ENCODE measurements at places on chromosomes 4 and X.
A peak's percentile ranks its signal among the peaks of the same experiment; 100 is the strongest.

DNA sequence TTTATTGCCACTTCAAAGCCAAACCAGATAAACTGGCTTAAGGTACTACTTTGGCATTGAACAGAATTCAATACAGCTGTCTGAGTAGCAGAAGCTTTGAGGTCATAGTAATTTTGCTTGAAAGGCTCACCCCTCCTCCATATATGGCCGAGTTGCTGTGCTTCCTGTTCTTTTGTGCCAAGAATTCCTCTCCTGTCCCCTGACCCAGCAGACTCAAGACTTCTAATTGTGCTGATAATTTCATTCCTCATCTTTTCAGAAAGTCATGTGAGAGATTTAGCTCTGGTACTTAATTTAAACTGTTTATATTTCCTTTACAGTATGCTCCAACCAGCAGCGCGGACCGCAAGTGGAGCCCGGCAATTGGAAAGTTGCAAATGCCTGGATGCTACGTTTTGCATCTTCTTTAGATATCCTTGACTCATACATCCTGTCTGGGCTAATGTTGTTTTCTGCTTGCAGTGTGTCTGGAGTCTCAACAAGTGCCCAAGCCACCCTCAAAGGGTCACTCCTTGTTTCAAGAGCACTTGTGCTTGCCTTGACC, 373.4 kb downstream of the PDGFC start:
- DNase-seq: no peak

- DNase-seq: no peak
These were observed 74.9 kb upstream of the PDHA2 start for GRCh38 chr4:95764961-95765360.

DNA sequence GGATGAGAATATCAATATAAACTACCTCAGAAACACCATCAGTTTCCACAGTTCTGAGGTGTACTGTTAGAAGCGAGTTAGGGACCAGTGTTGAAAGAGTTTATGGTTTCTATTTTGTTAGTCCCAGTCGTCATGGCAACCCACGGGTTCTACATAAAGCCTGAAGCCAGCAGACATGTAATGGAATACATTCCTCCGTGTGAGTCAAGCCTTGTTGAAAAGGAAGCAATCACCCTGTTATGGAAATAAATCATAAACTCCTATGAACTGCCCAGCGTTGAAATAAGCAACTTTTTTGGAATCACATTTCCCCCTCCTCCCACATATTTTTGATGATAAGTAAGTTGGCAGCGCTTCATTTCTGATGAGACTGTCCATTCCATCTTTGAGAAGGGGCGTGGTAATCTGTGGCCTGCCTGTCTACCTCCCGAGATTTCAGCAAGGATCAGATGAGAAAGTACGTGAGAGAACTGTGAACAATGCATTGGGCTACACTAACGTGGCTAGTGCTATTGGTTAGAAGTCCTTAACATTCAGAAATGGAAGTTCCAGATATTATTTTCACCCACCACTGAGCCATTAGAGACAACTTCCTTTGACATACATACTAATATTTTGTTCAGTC, 40.4 kb upstream of the PDHA1 start:
- DNase-seq: peak; percentile 77

DNA sequence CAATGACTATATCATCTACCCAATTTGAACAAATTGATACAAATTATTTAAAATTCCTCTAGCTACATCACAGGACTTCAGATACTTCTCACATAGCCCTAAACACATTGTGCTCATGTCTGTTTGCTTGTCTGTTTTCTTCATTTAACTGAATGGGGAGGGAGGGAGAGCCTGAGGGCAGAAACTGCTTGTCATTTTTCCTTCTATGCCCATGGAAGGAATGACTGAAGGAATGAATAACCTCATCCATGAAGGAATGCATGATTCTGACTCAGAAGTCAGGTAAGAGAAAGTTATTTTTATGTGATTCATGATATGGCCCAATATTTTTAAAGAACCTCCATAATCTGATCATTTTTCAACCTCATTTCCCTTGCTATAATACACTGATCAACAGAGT, 418.0 kb upstream of the PITX2 start:
- DNase-seq: no peak

- no peak for DNase-seq
These were observed 25.3 kb downstream of the ACSL4 start for GRCh38 chrX:109707720-109708119.

DNA sequence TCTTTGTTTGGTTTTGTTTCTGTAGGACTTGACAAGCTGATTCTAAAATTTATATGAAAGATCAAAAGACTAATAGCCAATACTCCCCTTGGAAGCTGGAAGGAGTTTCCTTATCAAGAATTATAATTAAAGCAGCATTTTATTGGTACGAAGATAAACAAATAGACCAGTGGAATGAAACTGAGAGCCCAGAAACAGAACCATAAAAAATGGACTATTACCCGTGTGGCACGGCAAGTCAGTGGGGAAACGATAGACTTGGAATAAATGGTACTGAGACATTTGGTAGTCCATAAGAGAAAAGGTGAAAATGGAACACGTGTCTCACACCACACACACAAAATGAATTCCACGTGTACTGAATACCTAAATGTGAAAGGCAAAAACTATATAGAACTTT, 42.4 kb upstream of the CEP135 start:
- DNase-seq: no peak

DNA sequence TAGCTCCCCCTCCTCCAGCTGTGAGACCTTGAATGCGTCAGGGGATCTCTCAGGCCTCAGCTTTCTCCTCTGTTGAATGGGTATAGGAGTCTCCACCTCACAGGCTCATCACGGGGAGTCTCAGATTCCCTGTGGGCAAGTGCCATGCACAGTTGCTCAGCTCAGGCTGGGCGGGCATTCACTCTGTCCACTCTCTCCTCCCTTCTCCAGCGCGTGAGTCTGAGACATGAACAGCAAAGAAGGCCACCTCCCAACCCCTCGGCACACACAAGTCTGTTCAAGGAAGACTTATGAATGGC, 60.0 kb downstream of the HTRA3 start:
- no peak for DNase-seq

DNA sequence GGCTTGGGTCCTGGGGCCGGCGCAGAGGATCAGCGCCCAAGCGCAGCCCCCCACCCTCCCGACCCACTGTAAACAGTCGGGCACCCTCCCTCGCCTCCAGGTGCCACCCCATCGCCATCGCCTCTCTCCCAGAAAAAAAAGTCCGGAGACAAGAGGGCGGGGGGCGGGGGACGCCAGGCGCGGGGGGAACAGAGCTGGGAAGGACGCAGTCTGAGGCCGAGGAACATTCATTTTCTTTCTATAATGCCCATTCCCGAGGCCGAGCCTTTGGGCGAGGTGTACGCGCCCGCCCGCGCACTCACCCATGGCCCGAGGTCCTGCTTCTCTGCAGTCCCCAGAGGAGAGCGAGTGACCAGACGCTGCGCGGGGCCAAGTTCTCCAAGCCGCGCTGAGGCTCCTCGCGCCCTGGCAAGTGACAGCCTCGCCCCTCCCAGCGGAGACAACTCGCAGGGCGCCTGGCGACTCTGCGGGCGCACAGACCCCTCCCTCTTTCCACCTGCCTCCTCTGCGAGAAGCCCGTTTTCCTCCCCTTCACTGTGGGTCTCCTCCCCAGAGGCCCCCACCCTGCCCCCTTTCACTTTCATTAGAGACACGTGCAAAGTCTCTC, 63.5 kb upstream of the WDR17 start:
- no peak for DNase-seq

DNA sequence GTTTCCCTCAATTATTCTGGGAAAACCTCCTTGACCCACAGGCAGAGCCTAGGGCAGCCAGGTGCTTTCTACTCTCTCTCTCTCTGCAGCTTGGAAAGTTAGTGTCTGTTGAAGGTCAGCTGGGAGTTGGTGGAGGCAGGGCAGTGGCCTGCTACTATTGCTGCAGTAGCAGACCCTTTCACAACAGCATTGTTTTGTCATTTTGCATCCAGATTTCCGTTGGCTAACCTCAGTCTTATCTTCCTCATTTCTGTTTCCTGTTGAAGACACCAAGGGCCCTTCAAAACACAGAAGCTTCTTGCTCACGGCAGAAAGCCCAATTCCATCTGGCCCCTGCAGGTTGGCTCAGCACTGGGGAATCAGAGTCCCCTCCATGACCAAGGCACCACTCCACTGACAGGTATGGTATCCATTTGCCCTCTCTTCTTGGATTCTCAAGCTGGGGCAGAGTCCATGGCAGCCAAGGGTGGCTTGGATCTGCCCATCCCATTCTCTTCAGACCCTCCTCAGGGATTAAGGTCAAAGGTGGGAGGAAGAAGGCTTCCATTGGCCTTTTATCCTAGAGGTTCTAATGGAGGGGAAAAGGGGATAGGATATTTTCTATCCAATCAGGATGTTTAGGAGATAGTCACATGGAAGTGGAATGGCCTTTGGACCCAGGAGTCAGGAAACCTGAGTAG, 24.6 kb downstream of the VSIG4 start:
- DNase-seq: no peak

GRCh38 chrX:703466-703865, 72.9 kb downstream of the SHOX start:
- no peak for DNase-seq

DNA sequence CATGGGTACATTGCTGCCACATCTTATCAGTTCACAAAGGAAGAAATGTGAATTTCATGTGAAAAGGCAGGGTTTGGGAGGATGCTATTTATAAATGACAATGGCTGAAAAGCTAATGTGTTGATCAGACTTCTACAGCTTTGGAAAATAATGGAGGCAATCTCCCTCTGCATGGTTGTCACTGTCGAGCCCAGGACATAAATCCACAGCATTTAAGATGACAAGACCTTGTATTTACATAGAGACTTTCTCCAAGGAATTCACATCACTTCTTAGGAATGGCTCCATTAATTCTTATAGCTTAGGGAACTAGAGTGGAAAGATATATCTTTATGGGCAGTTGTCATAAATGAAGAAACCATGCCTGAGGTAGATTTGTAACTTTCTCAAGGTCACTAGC, 66.7 kb downstream of the CBLL2 start:
- DNase-seq: no peak

GRCh38 chrX:1009771-1010170, 202.7 kb downstream of the CRLF2 start:
- DNase-seq: no peak

- no peak for DNase-seq
These were observed 31.2 kb downstream of the WDR1 start for GRCh38 chr4:10085386-10085785.

DNA sequence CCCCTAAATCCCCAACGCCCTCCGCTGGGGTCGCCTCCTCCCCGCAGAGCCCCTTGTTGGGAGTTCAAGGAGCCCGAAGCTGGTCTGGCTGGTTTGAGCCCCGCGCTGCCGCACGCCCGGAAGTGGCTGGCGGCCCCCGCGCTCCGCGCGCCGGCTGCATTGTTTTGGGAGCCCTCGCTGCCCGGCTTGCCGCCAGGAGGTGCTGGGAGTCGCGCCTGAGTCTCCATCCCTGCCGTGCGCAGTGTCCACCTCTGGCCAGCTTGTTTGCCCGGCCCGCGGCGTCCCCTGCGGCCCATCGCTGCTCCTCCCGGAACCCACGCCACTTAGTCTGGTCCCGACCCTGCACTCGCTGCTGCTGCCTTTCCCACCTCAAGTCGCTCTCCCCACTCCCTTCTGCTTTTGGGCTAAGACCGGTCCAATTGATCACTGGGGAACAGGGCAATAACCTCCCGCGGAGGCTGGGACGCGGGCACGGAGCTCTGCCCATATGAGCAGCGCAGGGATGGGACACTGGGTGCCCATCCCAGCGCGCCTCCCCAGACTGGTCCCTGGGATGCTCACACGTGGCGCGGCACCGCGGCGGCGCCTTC, 2.2 kb upstream of the SFRP2 start:
- no peak for DNase-seq

- no peak for DNase-seq
These were observed 28.0 kb upstream of the NDUFC1 start for GRCh38 chr4:139330283-139330682.

DNA sequence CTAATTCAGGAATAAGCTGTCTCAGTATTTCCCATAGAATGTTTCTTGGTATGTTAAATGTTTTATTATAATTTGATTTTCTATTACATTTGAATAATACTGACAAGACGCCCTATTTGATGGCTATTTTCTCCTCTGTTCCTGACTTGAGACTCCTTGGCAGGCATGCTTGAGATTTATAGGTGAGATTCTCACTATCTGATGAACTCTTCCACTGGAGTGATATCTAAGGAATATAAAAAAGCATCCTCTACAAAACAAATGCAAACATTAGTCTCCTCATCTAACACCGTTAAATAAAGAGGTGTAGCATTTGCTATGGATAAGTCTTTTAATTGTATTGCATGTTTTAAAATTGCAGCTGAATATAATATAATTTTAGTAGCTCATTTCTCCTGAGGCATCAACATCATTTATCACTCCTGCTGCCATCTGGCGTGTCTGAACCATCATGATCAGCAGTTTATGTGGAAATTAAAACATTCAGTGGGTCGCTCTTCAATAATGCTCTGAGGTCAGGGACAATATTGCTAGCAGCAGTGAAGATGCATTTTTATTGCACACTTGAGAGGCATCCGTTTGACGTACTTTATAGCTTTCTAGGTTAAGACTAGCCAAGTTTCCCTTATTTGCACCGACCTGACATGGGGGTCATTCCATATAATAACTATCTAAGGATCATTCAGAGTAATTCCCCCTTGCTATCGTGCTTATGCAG, 210.4 kb upstream of the GALNTL6 start:
- no peak for DNase-seq

DNA sequence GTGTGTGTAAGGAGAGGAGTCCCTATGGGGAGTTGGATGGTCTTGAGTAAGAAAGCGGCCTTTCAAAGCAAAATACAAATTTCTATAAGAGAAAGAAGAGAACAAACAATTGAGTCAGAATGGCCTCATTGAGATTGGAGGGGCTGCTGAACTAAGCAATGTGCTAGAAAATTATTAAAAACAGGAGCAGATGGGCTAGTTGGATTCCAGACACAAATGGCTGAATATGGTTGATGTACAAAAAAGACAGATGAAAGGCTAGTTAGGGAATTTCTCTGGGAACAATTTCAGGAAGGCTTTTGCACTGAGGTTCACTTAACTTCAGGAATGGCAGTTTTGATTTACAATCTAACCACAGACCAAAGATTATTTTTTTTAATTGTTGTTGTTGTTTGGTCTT, 1806.8 kb upstream of the TENM3 start:
- no peak for DNase-seq

DNA sequence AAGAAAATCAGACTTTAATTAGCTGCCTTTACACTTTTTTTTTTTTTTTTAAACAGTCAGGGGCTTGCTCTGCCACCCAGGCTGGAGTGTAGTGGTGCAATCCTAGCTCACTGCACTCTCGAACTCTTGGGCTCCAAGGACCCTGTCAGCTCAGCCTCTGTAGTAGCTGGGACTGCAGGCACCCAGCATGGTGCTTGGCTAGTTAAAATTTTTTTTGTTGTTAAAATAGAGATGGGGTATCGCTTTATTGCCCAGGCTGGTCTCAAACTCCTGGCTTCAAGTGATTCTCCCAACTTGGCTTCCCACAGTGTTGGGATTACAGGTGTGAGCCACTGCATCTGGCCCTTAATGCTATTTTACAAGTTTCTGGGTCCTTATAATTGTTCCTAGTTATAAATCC, 359.1 kb downstream of the SPRY1 start:
- DNase-seq: no peak

- DNase-seq: no peak
These were observed 11.6 kb downstream of the SMIM20 start for GRCh38 chr4:25925486-25926201.
